ENCODE measurements at places on chromosomes 13 and 19. TPM values are rescaled to one million over a fixed set of nuclear protein-coding genes. Genes with fewer than 3 reads are reported as not detected.

Gene PRSS57
- not detected for total RNA-seq

Gene CRB3
- not detected for total RNA-seq

Gene KLK4
- total RNA-seq, result not detected

Gene RGL3
- 3.7 TPM for total RNA-seq

Gene ZNF726
- total RNA-seq, result 2.8 TPM

Gene PLPPR3
- not detected for total RNA-seq

Gene LIM2
- total RNA-seq, result not detected

Gene ANGPTL8
- not detected for total RNA-seq

Gene ZIM2
- 0.26 TPM for total RNA-seq

Gene ARHGEF1
- 29.1 TPM for total RNA-seq

Gene SMAD9
- 8.2 TPM for total RNA-seq

Gene PSG1
- not detected for total RNA-seq

Gene LHB
- not detected for total RNA-seq

Gene SMIM44
- total RNA-seq, result not detected

Gene BEST2
- total RNA-seq, result not detected

Gene TJP3
- not detected for total RNA-seq

Gene SIGLEC6
- not detected for total RNA-seq

Gene HSPB6
- 106 TPM for total RNA-seq

Gene SYT3
- total RNA-seq, result 0.13 TPM

Data from aortic smooth muscle cell (primary cell).